ENCODE measurements at places on chromosomes 7 and 10.

- no peak for DNase-seq
Observed at GRCh38 chr10:71334221-71334791, 15.2 kb downstream of the SLC29A3 start.

DNA sequence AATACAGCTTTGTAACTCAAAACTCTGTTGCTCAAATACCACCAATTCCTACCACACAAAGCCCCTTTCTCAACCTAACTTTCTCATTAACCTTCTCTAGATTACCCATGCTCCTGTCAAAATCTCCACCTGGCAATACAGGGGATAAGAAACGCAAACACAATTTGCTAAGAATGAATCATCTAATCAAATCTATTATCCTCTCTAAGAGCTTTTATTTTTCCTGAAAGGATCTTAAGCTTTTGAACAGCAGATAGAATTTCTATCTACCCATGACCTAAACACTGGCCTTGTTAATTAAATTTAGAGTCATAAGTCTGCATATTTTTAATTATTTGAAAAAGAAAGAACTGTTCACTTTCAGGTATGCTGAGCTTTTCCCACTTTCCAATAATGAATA, 98.3 kb downstream of the HBP1 start:
- DNase-seq, result no peak

DNA sequence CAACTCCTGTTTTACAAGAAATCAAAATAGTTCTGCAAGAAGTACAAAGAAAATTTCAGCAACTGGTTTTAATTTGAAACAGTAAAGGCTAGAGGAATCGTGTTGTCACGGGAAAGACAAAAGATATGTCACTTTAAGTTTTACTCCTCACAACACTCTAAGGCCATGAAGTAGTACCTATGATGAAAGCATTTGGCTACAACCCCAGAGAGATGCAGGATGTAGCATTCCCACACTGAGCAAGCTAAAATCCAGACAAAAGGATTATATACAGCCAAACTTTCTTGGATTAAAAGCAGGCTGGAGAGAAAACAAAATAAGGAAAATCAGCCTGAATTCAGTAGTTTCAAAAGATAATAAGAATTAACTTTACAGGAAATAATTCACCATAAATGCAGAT, 245.5 kb upstream of the STEAP1 start:
- DNase-seq, result no peak

GRCh38 chr10:127418536-127419168, 130.5 kb upstream of the NPS start:
- no peak for DNase-seq

DNA sequence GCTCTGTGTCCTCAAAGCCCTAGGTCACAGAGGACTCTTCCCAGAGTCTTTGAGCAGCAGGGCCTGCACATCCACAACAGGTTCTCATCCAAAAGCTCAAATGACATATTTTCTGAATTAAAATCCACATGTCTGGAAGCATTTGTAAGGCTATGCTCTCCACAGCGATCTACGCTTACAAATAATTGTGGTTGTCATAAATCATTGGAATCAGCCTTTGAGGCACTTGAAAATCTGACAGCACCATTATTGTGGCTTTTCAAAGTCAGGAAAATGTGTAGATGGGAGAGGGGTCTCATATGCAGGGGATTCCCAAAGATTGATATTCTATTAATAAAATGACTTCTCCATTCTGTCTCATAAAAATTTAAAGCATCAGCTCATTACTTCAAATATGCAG, 16.3 kb downstream of the GPR26 start:
- no peak for DNase-seq

- DNase-seq, result peak; percentile 60
Observed at GRCh38 chr7:2004841-2005725, 227.7 kb downstream of the MAD1L1 start.

- DNase-seq, result peak; percentile 86
Observed at GRCh38 chr10:12960334-12960898, 41.1 kb downstream of the CCDC3 start.

- DNase-seq, result no peak
Observed at GRCh38 chr7:136869001-136869961, 829 bp downstream of the CHRM2 start.

DNA sequence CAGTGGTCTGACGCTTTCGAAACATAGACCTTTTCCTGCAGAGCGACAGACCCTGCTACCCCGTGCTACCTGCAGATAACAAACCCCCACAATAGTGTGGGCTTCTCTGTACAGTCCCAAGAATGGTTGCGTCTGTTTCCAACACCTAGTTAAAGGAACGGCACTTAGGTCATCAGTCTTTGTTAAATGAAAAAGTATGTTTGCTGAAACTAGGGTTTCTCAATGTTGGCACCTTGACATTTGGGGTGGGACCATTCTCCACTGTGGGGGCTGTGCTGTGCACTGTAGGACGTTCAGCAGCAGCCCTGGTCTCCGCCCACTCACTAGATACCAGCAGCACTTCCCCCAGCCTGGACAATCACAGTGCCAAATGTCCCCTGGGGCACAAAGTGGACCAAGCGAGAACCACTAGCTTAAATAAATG, 13.7 kb downstream of the TECTB start:
- no peak for DNase-seq

GRCh38 chr7:138889582-138890498, 91.3 kb downstream of the KIAA1549 start:
- no peak for DNase-seq

DNA sequence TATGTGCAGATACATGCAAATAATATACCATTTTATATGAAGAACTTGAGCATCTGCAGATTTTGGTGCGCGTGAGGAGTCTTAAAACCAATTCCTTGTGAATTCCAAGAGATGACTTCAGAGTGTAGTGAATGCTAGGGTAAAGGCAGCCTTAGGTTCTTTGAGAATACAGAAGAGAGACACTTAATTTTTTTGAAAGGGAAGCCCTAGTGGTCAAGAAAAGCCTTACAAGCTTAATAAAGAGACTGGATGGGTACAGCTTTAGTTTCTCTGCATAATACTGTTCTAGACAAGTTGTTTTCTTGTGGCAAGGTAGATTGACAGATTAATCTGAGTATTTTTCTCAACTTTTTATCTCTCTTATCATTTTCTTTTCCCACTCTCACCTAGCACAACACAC, 636.5 kb downstream of the DNAJB9 start:
- no peak for DNase-seq

DNA sequence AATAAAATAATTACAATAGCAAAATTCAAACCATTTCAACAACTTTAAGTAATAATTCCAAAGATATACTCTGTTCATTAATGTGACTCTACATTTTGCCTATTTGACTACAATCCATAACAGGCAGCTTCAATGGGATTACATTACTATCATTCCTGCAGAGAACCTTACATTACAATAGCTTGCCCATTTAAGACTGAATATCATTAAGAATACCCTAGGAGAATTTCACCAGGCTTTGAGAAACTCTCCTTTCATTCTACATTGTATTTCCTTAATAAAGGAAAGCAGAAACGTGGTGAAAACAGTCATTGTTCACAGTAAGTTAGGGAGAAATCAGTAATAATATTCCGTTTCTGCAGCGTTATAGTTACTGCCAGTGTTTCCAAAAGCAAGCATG, 209.5 kb downstream of the GLI3 start:
- no peak for DNase-seq

DNA sequence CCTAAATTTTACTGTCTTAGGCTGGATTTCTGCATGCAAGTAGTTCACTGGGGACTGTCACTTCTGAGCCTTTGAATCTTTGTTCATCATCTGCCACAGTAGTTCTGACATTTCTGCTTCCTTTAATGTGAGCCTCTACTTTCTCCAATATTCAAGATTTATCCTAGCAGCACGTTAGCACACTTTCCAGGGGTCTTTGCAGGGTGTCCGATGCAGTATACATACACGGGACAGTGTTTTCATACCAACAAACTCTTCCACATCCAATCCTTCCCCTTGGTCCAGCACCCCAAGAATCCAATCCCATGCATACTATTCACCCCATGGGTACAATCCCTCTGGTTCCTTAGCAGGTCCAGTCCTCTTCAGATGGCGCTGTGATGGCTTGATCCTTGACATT, 22.7 kb upstream of the NPTX2 start:
- no peak for DNase-seq

- no peak for DNase-seq
Observed at GRCh38 chr7:81780914-81781693, 11.3 kb upstream of the HGF start.

DNA sequence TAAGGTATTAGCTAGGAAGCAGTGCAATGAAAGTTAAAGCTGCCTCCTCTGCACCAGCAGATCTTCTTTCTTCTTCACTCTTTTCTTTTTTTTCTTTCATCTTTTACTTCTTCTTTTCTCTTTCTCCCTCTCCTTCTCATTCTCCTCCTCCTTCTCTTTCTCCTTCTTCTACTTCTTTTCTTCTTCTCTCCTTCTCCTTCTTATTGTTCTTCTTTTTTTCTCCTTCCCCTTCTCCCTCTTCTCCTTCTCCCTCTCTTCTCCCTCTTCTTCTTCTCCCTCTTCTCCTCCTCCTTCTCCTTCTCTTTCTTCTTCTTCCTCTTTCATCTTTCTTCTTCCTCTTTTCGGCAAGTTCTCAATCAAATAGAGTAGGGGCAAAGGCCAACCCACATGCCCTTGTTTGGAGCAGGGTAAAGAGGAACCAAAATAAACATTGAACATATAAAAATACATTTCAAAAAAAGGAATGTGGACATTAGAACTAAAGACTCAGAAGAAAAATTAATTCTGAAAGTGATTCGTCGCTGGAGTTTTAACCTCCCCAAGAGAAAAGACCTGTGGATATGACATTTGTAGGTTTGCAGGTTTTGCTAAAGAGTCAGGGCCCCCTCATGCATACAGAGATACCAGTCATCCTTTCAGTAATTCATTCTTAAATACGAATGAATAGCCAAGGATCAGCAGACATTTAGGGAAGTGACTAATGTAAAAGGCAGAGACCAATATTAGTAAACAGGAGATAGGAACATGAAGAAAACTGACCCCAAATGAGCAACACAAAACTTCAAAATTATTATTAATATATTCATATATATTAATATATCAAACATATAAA, 93.0 kb upstream of the RSU1 start:
- no peak for DNase-seq

DNA sequence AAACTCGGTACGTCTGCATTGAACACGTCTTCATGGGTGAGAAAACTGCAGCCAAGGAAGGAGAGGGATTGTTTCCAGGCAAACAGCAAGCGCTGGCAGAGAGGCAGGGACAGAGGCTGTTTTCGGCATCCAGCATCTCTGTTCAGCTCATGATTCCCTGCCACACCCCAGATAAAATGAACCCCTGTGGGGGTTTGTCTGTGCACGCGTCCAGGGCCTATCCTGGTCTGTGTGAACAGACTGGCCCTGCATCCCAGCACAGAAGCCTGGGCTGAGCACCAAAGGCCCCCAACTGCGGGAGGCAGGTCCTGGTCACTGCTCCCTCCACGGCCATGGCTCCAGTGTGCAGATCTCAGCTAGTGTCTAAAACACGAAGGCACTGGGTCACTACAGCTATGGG, 83.3 kb upstream of the FAM20C start:
- DNase-seq, result peak; percentile 67

GRCh38 chr10:12511651-12512050, 162.3 kb downstream of the CAMK1D start:
- peak; percentile 49 for DNase-seq

GRCh38 chr7:82542665-82543064, 99.1 kb upstream of the CACNA2D1 start:
- no peak for DNase-seq

DNA sequence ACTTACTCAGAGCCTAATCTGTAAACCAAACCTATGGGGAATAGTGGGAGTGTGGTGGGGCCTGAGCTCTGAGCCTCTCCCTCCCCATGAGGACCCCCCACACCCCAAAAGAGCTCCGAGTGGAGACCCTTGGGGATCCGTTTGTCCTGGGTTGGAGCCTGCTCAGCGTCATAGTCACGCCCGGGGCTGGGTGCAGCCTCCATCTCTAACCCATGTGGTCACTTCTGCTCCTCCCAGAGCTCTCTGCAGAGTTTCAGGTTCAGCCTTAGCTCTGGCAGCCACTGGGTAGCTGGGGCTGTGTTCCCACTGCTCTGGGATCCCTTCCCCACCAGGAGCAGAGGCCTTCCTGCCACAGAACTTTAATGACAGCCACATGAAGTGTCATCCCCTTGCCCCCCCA, 25.9 kb downstream of the PFKFB3 start:
- no peak for DNase-seq

DNA sequence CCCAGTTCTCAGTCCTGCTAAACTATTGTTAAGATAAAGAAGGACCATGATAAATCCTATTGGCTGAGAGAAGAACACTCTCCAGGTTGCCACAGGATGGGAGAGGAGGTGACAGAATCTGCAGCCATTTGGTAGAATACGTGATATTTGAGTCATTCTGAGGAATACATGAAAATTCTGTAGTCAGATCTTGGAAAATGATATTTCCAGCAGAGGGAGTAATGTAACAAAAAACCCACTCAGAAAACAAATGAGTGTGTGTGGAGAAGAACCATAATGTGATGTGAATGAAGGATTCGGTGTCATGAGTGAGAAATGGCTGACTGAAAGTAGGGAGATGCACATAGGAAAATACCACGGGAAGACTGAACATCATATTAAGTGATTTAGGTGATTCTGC, 128.5 kb upstream of the PFKP start:
- no peak for DNase-seq

GRCh38 chr10:37856881-37857286, 526 bp downstream of the ZNF248 start:
- peak; percentile 78 for DNase-seq

DNA sequence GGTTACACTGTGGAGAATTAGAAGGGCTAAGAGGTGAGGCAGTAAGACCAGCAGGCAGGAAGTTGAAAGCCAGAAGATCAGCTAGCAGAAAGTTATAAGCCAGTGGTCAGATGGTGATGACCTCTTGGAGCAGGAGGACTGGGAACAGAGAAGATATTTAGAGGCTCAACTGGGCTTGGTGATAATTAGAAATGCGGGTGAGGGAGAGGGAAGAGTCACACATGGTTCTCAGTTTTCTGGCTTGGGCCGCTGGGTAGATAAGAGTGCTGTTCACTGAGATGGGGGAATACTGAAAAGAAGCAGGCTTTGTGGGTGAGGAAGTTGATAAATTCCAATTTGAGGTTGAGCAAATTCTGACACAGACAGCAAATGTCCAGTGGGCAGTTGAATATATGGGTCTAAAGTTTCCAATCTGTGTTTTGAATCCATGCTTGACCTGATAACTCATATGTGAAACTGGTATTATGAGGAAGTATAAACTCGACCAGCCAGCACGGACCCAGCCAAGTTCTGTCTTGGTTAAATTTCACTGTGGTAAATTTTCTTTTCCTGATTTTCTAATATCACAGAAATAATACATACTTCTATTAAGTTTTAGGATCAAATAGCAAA, 22.7 kb downstream of the LSMEM1 start:
- no peak for DNase-seq

- no peak for DNase-seq
Observed at GRCh38 chr7:28316489-28316888, 95.8 kb upstream of the CREB5 start.
